Breast epithelium (tissue), 4 donors: ENCODE measurements at places on chromosomes 7 and 10.

GRCh38 chr7:30926313-30926712, 14.7 kb downstream of the AQP1 start:
- peak; percentile 11 for DNase-seq

DNA sequence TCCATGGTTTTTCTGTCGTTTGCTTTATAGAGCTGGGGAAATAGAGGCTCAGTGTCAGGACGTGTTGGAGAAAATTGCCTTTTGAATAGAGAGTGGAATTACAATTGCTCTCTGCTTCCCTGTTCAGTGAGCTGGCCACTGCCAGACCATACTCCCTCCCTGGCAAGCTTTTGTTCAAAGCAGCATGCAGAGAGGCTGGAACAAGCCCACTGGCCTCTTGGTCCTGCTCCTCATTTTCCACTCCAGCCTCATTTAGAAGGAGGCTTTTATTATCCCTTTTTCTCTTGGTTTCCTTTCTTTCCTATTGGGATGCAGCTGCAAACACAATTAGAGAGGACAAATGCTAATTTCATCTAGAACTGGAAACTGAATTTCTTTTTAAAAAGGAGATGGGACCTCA, 302.2 kb upstream of the PODXL start:
- DNase-seq = no peak

DNA sequence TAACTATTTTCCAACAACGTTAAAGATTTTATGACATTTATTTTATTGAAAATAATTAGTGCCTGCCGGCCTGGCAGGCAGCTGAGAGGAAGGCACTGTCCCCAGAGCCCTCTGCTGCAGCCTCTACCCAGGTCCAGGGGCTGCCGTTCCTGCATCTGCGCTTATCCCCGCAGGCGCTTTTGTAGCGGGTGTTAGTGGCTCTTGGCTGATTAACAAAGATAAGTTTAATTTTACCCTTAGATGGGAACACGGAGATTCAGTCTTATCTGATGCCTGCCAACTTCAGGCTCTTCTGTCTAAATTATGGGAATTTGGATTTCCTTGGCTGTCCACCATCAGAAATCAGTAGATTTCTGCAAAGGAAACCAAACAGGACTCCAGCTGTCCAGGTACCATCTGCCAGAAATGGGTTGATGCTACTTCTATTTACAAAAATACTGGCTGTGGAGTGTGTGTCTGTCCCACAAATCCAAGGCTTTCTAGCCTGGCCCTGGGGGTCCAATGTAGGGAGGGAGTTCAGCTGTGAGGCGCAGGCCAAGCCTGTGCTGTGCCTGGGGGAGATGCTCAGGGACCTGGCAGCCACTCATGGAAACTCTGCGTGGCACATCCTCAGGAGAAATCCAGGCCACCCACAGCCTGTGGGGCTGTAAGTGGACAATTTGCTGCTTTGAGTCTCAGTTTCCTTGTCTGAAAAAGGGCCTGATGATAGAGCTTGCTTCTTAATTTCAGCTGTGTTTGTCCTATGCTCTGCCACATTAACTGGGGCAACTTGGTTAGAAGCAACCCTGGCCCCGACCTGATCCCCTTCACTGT, 62.0 kb upstream of the IGFBP3 start:
- DNase-seq = no peak

DNA sequence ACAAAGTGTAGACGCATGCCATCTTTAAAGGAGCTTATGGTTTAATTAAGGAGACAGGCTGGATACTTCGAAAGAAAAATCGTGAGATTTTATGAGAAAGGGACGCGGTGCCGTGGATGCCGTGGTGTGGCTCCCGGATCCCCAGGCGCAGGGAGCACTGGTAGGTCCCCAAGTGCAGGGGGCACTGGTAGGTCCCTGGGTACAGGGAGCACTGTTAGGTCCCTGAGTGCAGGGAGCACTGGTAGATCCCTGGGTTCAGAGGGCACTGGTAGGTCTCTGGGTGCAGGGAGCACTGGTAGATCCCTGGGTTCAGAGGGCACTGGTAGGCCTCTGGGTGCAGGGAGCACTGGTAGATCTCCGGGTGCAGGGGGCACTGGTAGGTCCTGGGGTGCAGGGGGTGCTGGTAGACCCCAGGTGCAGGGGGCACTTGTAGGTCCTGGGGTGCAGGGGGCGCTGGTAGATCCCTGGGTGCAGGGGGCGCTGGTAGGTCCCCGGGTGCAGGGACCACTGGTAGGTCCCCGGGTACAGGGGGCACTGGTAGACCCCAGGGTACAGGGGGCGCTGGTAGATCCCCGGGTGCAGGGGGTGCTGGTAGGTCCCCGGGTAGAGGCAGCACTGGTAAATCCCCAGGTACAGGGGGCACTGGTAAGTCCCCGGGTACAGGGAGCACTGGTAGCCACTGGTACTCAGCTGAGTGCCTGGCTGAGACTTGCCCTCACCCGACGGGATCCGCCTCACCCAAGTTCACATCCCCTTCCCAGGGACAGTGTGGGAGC, 14.1 kb downstream of the PRKAG2 start:
- no peak for DNase-seq

- DNase-seq = no peak
Observed at GRCh38 chr7:121020989-121021969, 32.8 kb downstream of the CPED1 start.

DNA sequence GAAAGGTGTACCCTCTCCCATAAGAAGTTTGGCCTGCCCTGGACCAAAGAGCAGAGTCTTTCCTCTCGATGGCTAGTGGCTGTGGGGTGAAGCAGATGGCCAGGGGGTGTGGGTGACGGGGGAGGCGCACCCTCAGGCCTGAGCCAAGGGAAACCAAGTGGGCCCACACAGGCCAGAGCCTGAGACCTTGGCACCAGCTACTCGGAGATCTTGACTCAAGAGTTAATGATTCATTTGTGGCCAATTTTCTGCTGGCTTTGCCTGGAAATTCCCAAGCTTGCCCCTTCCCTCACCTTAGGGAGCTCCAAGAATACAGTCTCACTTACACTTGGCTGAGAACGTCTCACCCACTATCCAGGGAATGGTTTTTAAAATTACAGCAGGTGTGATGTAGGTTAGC, 42.7 kb downstream of the ZMIZ1 start:
- no peak for DNase-seq

DNA sequence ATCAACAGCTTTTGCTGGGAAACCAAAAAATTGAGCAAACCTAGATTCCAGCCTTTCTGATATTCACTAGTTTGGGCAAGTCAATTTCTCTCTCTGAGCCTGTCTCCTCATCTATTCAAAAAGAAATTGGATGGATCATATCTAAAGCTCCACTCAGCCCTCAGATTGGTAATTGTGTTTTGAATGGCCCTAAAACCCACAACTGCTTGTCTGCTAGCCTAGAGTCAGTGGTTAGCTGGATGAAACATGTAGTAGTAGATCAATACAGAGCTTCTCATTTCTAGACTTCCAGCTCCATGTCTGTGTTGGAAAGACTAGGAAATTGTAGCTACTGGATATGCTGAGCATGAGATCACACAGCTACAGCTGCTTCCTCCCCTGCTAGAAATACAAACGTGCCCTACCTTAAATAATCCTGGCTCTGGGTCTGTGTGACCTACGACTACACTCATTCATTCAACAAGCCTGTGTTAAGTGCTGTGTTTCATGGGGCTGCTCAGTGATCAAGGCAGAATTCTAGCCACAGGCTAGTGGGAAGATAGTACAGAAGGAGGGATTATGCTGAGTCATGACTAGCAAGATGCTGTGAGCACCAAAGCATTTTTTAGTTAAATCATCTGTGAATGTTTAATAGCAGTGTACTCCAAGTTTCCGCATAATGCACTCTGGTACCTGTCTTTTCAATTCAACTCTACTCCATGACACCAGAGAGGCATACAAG, 15.7 kb downstream of the DNTT start:
- DNase-seq = no peak

DNA sequence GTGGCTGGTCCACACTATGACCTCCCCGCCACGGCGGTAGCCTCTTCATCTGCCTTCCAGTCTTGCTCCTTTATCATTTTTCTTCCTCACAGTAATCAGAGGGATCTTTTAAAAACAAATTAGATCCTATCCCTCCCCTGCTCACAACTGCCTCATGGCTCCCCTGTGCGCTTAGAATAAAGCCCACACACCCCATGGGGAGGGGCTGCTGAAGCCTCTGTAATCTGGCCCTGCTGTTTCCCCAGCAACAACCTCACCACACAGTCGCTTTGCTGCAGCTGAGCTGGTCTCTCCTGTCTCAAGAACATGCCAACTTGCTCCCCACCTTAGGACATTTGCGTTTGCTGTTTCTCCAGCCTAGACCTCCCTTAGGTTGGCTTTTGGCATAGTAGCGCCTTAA, 41.0 kb downstream of the SP8 start:
- no peak for DNase-seq

- DNase-seq = no peak
Observed at GRCh38 chr10:3196958-3197347, 24.4 kb upstream of the PITRM1 start.

DNA sequence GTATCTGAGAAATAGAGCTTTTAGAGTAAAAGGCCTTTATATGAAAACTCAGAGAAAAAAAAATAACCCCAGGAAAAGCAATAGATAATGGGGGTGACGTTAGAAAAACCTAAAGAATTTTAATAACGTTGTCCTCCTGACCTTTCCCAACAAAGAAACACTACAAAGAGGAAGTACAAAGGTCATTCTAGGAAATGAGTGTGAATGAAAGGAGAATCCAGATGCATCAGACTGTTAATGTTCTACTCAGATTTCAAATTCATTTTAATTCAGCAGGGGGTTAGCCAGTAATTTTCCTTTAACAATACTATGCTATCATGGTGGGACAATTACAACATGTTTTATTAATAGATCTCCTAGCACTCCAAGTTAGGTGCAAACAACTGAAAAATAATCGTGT, 73.8 kb upstream of the CDK1 start:
- DNase-seq = no peak

GRCh38 chr10:77970869-77971803, 44.6 kb upstream of the DLG5 start:
- DNase-seq = peak; percentile 83

DNA sequence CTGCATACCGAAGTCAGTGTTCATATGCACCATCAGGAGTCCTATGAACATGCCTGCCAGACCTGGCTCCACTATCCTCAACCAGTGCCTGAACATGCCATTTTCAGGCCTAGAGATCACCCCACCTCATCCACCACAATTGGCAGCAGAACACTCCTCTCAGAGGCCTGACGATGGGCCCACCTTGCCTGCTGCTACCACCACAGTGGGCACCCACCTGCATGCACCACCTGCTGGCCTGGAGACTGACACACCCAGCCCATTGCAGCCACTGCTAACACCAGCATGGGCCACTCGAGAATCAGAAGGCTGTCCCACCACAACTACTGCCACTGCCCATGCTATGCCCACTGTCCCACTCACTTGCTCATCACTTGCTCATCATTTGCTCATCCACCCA, 130.7 kb upstream of the FAM13C start:
- no peak for DNase-seq

DNA sequence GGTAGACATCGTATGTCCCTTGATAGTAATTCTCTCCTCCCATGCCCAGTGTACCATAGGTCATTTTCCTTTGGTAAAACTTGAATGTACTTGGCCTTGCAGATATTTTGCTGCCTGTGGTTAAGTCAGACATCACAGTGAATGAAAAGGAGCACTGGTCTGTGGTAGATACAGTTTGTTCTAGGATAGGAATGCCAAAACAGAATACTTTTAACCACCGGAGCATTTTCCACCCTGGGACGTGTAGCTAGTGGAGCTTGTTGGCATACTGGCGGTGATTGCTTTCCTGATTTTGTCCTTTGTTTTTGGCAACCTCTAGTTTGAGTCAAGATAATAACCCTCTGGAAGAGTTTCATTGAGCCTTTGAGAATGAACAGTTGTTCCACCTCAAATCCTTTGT, 92.0 kb upstream of the BMPER start:
- no peak for DNase-seq

GRCh38 chr7:88121335-88121734, 98.5 kb downstream of the SRI start:
- no peak for DNase-seq

DNA sequence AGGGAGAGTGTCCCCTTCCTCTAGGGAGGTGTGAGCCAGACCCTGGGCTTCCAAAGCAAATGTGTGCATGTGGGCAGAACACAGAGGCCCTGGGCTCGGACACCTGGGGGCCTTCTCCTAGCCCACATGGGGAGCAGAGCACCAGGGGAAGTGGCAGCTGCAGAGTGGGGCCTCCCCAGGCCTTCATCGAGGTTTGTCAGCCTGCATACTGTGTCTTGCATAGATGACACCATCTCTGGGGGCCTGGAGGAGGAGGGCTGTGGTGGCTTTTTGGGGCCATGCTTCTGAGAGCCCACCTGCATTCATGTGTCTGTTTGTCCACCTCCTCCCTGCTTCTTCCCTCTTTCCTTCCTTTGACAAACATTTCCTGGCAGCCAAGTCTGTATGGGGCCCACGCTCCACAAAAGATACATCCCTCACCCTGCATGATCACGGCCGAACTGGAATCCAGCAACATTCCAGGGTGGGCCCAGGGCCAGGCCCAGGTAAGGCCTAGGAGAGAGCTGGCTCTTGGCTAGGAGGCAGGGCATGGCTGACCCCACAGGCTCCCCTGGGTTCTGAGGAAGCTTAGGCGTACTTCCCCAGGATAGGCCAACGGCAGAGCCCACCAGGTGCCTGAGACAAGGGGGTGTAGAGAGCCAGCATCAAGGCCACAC, 79.2 kb downstream of the ZMIZ1 start:
- no peak for DNase-seq

DNA sequence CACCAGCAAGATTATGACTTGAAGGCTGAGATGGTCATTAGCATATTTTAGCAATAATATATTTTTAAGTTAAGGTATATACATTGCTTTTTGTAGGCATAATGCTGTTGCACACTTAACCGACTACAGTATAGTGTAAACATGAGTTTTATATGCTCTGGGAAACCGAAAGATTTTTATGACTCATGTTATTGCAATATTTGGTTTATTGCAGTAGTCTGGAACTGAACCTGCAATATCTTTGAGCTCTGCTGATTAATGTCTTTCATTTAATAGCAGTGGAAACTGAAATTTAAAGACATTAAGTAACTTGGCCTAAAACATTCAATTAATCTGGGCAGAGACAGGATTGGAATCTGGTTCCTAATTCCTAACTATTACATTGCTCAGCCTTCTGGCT, 266.7 kb upstream of the PLXDC2 start:
- no peak for DNase-seq

GRCh38 chr10:96244354-96244753, 27.0 kb downstream of the BLNK start:
- no peak for DNase-seq

- no peak for DNase-seq
Observed at GRCh38 chr7:99253369-99253768, 19.3 kb upstream of the MYH16 start.
